ENCODE measurements at places on chromosomes 6 and 20. TPM values are rescaled to one million over a fixed set of nuclear protein-coding genes. Genes with fewer than 3 reads are reported as not detected.

The PRR18 gene
- total RNA-seq: not detected

The AHCY gene
- 154 TPM for total RNA-seq

The EPPIN gene
- total RNA-seq: not detected

The SNAP91 gene
- total RNA-seq: not detected

DNA sequence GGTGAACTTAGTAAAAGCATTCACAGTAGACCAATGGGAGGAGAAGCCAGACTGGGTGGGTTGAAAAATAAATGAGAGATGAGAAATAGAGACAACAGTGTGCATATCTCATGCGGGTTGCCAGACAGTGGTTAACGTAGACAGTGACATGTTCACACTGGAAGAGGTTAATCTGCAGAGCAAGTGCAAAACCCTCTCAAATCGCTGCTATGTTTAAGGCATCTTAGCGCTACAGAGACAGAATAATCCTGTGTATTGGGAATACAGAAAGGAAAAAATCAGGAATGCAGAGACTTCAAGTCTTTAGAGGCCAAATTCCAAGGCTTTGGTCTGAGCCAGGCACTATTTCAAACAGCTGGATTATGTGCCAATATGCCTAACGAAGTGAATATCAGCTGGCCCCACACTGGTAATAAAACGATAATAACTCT is 107.1 kb downstream of the TSHZ2 start:
- no peaks in the 10 kb centered on the region for H3K27me3 ChIP-seq
- DNase-seq: no peak
- H3K27ac ChIP-seq: no peak overlapping the region
- no peak overlapping the region for H3K4me3 ChIP-seq
